Sigmoid colon (tissue), 7 donors: ENCODE measurements at places on chromosomes 16 and 17. TPM values are rescaled to one million over a fixed set of nuclear protein-coding genes. Genes with fewer than 3 reads are reported as not detected.

DNA sequence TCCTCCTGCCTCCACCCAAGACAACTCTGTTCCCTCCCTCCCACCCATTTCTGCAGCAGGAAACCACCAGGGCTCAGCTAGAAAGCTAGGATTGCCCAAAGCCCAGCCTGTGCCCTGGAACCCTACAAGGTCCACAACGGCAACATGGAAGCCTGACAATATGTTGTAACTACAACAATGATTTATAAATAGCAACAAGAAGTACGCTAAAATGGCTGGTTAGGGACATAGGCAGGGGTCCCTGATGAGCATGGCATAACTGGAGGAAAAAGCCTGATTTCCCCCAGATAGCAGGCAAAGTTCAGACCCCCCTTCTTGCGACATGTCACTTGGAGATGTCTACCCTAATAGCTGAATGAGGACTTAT lies 6.6 kb downstream of the ST3GAL2 start:
- DNase-seq, result no peak
- H3K4me1 ChIP-seq, result no peaks in the 10 kb centered on the region
- no peak overlapping the region for H3K4me3 ChIP-seq
- H3K27ac ChIP-seq, result peak overlapping the region; percentile 34

- DNase-seq, result no peak
- H3K27me3 ChIP-seq, result peaks cover 24% of the 10 kb centered on the region
- H3K4me3 ChIP-seq, result no peak overlapping the region
- H3K27ac ChIP-seq, result no peak overlapping the region
Measured at GRCh38 chr17:4895657-4896331, 3.5 kb upstream of the C17orf107 start.

DNA sequence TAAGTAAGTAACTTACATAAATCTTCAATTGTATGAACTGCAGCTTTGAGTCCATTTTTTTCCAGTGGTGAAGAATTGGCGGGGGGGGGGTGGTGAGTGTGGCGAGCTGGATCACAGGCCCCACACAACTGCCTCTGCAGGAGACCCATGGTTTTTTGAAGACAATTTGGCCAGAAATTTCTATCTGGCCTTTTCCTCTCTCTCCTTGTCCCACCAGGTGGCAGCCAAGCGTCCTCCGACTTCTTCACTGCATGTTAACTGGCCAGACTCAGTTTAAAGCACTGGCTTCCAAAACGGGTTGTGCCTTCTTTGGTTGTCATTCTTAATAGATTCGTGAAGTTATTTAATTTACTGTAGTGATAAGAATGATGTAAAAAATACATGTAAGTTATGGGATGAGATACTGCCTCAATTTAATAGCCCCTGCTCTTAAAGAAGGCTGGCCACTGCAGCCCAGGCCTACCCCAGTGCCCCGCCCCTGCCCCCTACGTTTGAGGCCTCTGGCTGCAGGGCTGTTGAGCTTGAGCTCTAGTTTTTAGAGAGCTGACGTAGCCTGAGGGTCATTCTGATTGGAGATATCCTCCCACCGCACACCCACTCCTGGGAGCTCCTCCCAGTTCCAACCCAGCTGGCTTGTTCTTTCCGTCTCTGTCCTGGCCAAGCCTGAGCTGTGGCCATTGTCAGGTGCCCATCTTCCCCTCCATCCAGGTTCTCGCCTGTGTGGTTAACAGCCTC lies 36.4 kb downstream of the AKAP1 start:
- peaks cover 11% of the 10 kb centered on the region for H3K4me1 ChIP-seq
- H3K27ac ChIP-seq, result peak overlapping the region; percentile 5
- no peaks in the 10 kb centered on the region for H3K27me3 ChIP-seq
- no peak for DNase-seq
- H3K4me3 ChIP-seq, result no peak overlapping the region
- peaks cover 97% of the 10 kb centered on the region for H3K36me3 ChIP-seq

CD7 gene
- polyA plus RNA-seq, result 4.6 TPM

- no peak overlapping the region for H3K4me3 ChIP-seq
- H3K27me3 ChIP-seq, result no peaks in the 10 kb centered on the region
- H3K27ac ChIP-seq, result peak overlapping the region; percentile 38
- peaks cover 14% of the 10 kb centered on the region for H3K4me1 ChIP-seq
- DNase-seq, result no peak
Measured at GRCh38 chr16:30983289-30983889, 1.6 kb upstream of the HSD3B7 start.
